Mammary epithelial cell (primary cell): ENCODE measurements at places on chromosomes 1 and 21. TPM values are rescaled to one million over a fixed set of nuclear protein-coding genes. Genes with fewer than 3 reads are reported as not detected.

Gene HFM1
- polyA plus RNA-seq: not detected

- no peak for DNase-seq
Observed at GRCh38 chr1:31241321-31241720, 1.6 kb upstream of the NKAIN1 start.

DNA sequence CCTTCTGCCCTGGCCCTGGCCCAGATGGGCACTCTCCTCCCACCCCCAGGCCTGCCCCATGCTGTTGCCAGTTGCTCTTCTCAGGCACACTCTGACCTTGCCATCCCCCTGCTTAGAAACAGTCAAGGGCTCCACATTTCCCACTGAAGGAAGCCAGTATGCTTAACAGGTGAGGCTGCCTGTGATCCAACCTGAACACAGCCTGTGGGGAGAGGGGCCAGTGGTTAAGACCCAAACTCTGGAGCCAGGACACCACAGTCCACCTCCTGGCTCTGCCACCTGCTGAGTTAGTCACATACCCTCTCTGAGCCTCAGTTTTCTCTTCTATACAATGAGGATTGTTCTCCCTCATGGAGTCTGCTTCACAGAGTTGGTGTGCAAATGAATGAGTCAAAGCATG lies 526.9 kb downstream of the MATN1 start:
- DNase-seq: no peak

DNA sequence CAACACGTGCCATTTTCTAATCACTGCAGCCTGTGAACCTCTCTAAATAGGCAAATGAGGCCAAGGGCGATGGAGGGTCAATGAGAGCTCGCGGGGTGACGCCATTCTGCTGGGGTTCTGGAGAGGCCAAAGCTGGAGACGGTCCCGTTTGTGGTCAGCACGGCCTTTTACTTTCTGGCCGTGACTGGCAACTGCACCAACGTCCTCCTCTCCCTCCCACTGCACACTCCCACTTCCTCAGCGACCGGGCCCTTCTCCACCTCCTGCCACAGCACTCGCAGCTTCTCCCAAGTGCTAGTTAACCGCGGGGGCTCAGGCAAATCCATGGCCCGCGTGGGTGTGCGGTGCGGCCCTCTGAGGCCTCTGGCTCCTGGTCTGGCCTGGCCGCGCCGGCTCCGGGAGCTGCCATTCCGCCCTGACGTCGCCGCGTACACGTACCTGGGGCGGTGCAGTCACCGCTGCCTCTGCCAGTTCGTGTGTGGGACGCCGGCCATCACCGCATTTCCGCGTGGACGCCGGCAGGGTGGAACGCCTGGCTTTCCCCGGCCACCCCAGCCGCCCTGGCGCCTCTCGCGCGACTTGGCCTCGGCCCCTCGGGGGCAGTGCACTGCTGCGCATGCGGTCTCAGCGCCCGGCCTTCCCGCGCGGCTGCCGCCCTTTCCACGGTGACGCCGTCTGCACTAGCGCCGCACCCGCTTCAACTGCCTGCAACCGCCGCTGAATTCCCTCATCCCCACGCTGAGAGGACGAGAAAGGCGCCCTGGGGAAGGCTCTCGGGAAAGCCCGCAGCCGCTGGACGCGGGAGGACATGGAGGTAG lies 18.2 kb downstream of the OR2C3 start:
- DNase-seq: no peak

DNA sequence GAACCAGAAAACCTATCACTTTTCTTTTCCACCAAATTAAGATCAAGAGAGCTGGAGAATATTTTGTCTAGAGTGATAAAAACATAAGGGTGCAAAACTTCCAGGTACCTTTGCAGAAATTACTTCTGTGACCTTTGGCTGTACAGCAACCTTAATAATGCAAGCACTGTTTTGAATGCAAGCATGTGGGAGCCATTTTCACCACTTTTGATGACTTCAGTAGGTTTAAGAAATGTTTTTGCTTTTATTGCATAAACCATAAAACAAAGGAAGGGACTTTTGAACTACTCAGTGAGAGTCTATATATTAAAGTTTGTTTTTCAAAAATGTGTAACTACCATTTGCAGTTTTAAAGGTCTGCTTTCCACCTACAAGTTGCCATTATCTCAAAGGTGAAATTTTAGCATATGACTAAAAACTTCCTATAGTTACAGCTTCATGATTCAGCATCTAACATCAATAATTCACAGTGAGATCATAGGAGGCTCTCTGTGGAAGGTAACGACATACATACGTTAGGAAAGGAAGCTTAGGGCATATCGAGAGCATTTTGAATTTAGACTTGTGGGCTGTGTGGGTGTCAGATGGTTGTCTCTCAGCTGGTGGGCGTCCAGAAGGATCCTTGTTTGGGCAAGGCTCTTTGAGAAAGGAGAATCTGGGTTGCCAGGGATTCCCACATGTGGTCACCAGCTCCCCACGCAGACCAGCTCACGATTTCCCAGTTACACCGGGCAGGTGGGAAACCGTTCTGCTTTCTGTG lies 1.1 kb upstream of the GADD45A start:
- DNase-seq: peak; percentile 85

Gene KIF17
- 0.41 TPM for polyA plus RNA-seq

DNA sequence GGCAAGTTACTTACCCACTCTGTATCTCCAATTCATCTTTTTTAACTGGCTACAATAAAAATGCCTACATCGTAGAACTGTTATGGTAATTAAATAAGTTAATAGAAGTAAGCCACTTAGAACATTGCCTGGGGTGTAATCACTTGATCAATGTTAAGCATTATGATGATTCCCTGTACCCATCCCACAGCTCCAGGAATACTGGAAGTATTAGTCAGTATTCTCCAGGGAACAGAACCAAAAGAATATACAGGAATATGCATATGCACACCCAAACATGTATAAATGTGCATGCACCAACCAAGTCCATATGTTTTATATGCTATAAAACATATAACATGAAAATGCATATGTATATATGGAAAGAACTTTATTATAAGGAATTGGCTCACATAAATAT lies 107.3 kb downstream of the UBE2U start:
- no peak for DNase-seq

DNA sequence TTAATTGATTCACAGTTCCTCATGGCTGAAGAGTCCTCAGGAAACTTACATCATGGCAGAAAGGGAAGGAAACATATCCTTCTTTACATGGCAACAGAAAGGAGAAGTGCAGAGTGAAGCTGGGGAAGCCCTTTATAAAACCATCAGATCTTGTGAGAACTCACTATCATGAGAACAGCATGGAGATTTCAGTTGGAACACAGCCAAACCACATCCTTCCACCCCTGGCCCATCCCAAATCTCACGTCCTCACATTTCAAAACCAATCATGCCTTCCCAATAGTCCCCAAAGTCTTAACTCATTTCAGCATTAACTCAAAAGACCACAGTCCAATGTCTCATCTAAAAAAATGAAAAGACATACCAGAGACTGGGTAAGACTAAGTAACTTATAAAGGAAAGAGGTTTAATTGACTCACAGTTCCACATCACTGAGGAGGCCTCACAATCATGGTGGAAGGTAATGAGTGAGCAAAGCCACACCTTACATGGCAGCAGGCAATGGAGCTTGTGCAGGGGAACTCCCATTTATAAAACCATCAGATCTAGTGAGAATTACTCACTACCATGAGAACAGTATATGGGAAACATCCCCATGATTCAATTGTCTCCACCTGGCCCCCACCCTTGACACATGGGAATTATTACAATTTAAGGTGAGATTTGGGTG lies 105.2 kb downstream of the MRPL39 start:
- peak; percentile 3 for DNase-seq

DNA sequence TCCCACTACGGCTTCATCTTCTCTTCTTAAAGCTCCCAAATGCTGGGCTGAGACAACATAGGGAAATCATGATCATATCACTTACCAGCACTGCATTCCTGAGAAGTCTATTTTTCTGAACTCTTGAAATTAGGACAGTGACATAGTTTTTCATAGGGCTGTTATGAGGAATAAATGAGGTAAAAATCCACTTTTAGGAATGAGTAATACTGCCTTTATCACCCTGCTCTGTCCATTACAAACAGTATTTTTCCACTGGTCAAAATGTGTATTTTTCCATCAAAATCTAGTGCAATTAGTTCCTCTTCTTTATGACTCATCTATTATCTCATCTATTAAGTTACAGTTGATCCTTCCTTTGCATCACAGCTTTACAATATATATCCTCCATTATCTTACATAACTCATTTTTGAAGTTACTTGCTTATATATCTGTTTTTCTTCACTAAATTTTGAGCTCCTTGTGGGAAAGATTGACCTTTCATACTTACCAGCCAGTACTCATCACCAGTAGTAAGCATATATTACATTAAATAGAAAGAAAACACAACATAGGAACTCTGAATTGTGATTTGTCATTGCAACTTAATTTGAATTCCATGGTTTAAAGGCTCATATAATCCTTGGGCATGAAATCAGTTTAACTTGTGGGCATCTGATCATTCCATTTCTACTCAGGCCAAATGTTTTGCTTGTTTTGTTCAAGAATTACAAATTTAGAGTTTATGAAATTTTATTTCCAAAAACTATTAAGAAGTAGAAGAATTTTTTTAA lies 37.1 kb downstream of the PRRX1 start:
- DNase-seq: no peak

- no peak for DNase-seq
Observed at GRCh38 chr1:156110252-156110651, 4.3 kb upstream of the LMNA start.

Gene OR2M3
- polyA plus RNA-seq: not detected

GRCh38 chr1:194833111-194833510 lies 1646.7 kb upstream of the B3GALT2 start:
- no peak for DNase-seq

DNA sequence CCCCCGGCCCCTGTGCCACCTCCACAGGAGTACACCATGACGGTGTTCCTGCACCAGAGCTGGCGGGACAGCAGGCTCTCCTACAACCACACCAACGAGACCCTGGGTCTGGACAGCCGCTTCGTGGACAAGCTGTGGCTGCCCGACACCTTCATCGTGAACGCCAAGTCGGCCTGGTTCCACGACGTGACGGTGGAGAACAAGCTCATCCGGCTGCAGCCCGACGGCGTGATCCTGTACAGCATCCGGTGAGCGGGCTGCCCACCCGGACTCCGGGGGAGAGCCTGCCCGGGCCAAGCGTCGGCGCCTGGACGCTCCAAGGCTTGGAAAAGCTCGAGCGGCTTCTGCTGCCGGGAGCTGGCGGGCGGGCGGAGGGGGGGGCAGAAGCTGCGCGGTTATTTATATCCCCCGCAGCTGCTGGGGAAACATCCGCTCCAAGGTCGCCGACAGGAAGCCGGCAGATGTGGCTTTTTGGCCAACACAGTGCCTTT lies 6.4 kb downstream of the GABRD start:
- DNase-seq: no peak

Gene KIAA0040
- 87.6 TPM for polyA plus RNA-seq

DNA sequence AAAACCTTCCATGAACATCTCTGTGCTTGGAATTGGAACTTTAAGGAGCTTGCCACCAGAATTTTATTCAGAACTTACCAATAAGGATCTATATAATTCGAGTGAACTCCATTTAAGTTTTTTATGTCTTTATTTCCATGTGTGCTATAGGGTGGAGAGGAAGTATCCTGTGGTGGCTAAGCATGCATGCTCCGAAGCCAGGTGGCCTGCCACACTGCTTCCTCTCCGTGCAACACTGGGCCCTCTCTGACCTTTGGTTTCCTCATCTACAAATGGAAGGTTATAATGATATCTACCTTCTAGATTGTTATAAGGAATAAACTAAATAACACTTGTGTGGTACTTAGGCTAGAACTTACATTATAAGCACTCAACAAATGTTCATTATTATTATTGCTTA lies 382.1 kb downstream of the PTPRC start:
- DNase-seq: no peak

GRCh38 chr1:55040933-55041494 lies 1.7 kb downstream of the PCSK9 start:
- no peak for DNase-seq

Gene SPATC1L
- polyA plus RNA-seq: 6.2 TPM

Gene CYP4A11
- polyA plus RNA-seq: not detected

GRCh38 chr1:218392780-218393179 lies 47.6 kb downstream of the TGFB2 start:
- no peak for DNase-seq

Gene HHIPL2
- polyA plus RNA-seq: 0.03 TPM

Gene LCE1A
- polyA plus RNA-seq: not detected

Gene KIAA1614
- 0.03 TPM for polyA plus RNA-seq

Gene PHACTR4
- 4.5 TPM for polyA plus RNA-seq

Gene AKNAD1
- polyA plus RNA-seq: 0.69 TPM

Gene CR1
- 0.01 TPM for polyA plus RNA-seq

Gene FMO5
- polyA plus RNA-seq: 0.58 TPM

Gene SMPDL3B
- polyA plus RNA-seq: 13.9 TPM

Gene CHRNB2
- polyA plus RNA-seq: 0.17 TPM

DNA sequence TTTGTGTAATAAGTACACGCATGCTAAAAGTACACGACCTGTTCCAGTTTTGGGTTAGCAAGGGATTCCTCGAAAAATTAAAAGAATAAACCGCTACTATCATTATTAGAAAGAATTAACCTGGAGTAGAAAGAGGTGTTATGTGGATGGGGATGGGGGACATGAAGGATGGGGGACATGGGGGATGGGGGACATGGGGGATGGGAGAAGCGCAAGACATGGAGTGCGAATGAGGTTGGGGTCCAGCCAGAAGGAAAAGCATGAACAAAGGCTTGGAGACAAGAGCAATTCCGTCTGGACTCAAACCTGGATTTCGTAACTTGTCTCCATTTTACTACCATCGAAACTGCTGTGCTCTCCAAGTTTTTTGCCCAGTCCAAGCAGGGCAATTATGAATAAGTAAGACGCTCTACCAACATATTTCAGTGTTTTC lies 591 bp upstream of the KDM1A start:
- DNase-seq: no peak

Gene HUNK
- polyA plus RNA-seq: 0.01 TPM

DNA sequence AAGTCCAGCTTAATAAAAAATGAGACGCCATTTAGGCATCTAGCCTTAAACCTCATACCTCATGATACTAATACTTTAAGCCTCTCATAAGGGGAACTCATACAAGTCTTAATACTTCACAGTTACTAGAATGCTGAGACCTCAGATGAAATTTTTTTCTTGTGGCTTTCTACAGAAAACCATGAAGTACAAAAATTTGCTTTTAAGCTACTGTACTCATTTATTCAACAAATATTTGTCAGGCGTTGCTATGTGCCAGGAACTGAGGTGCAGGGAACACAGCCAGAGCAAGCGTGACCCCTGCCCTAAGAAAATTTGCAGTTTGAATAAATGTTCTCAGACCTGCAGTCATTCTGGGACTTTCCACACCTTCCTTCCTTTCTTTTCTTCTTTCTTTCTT lies 150.6 kb downstream of the MRPL39 start:
- DNase-seq: peak; percentile 6

GRCh38 chr1:14924455-14925331 lies 228.9 kb upstream of the TMEM51 start:
- DNase-seq: peak; percentile 59

GRCh38 chr1:182147136-182147820 lies 85.8 kb upstream of the ZNF648 start:
- DNase-seq: peak; percentile 34

Gene CD48
- polyA plus RNA-seq: not detected
